ENCODE measurements at places on chromosomes 2 and 18. TPM values are rescaled to one million over a fixed set of nuclear protein-coding genes. Genes with fewer than 3 reads are reported as not detected.

Gene MAPK4
- 39.1 TPM for total RNA-seq

Gene MRO
- total RNA-seq, result 1.1 TPM

Gene ASPRV1
- total RNA-seq, result 0.42 TPM

Gene TFCP2L1
- total RNA-seq, result 0.40 TPM

Gene PDE1A
- total RNA-seq, result 4.9 TPM

Gene DTNA
- 151 TPM for total RNA-seq

Gene TMEM169
- 1.5 TPM for total RNA-seq

Gene IL1RL2
- total RNA-seq, result 0.56 TPM

All from heart left ventricle (tissue), 16 donors.